ENCODE measurements at places on chromosomes 6 and 20.

DNA sequence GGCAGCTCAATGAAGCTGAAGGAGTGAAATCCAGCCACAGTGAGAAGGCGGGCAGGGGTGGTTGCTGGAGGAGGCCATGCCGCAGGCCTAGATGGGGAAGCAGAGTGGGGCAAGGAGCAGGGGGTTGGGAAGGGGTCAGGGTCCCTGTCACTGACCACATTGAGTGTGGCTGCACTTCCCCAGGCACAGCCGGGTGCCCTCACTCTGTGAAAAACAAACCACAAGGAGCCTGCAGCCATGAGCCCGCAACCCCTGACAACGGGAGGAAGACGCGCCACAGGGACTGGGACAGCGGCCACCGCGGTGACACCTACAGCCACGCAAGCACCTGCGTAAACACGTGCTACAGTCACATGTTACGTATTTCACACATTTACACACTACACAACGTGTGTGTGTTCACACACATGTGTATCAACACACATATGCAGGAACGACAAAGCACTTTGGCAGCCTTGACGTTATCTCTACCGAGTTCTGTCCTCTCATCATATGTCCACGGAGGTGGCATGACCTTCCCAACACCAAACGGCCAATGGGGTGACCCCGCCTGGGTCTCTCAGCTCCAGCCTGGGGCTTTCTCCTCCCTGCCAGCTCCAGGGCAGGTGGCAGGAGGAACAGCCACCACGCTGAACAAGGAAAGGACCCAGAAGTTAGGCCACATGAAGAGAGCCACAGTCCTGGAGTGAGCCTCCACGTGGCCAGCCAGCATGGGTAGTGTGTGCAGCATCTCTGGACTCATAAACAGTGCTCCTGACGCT, 137.6 kb upstream of the RPS6KA2 start:
- DNase-seq, result no peak

GRCh38 chr6:143427109-143427817, 23.2 kb downstream of the ADAT2 start:
- DNase-seq, result peak; percentile 97

DNA sequence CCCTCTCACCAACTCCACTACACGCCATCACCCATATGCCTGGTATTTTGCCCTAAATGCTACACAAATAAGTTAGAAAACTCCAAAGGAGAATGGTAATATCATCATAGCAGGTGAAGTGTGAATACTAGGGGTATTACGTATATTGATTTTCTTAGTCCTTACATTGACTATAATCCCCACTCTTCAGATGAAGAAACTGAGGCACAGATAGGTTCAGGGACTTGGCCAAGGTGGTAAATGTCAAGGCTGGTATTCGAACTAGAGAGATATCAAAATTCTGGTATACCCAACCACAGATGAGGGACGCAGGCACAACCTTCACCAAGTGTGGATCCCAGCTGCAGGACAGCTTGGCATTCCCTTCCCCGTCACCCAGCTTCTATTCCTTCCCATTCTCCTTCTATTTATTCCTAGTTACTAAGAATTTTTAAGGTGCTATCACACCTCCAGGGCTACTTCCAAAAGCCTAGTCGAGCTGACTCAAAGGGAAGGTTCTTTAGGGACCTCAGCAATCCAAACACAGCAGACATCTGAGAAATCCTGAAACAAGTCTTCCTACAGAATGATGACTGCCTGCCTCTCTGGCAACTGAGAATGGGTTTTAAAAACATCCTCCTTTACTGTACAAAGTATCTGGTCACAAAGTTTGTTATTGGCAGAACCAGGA, 32.6 kb downstream of the ATXN1 start:
- no peak for DNase-seq

DNA sequence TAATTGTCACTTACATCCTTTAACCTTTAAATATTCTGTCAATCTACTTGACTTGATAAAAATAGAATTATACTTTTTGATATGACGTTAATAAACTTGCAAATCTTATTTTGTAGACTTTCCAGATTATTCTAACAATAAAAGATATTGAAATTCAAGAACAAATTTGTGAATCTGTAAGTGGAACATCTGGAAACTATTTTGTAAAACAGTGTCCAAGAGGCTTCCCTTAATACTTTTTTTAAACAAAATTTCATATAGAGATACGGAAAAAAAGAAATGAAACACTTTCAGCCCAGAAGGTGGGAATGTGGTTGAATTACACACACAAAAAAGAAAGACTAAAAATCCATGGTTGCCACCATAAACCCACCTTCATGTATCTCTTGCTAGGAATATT, 174.4 kb downstream of the COL19A1 start:
- no peak for DNase-seq

GRCh38 chr6:2745246-2745645, 5.5 kb downstream of the MYLK4 start:
- DNase-seq, result no peak

GRCh38 chr6:16602035-16602434, 159.2 kb downstream of the ATXN1 start:
- DNase-seq, result no peak

GRCh38 chr6:143755301-143755744, 77.6 kb downstream of the PHACTR2 start:
- peak; percentile 49 for DNase-seq

- peak; percentile 40 for DNase-seq
These were observed at the start of gene VIP for GRCh38 chr6:152750694-152751093. TSS of gene VIP (plus strand) at chr6:152750797. CDS start at chr6:152752178, 1,381 bp downstream.

DNA sequence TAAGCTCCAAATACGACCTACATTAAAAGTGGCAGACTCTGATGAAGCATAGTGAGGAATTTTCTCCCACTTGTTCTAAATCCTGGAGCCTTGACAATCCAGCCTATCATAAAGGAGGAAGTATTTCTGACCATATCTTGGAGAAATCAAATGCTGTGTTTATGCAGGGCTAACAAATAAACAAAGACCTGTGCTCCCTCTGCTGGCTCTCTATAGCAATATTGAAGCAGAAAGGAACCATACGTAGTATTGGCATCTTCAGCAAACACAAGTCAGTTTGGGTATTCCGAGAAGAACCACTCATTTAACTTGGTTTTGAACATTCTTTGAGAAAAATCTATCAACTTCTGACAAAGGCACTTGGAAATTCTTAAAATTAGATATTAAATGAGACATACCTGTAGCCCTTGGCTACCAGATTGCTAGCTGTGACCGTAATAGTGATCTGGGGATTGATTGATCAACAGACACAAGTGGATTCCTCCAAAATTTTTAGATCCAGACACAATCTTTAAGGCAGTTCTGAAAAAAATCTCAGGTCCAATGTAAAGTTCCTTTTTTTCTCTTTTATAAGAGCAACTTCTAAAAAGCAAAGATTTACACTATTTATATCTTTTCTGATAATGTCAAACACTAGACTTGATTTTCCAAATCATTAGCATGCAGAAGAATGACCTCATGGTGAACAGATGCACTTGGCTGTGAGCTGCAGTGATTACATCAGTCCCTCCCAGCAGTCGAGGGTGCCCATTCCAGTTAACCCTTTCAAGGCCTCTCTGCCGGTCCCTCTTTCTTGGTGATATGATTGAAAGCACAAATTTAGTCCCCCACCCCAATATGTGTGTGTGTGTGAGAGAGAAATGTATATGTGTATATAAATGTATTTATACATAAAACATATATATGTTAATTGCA, 40.2 kb downstream of the INSM1 start:
- DNase-seq, result peak; percentile 6

DNA sequence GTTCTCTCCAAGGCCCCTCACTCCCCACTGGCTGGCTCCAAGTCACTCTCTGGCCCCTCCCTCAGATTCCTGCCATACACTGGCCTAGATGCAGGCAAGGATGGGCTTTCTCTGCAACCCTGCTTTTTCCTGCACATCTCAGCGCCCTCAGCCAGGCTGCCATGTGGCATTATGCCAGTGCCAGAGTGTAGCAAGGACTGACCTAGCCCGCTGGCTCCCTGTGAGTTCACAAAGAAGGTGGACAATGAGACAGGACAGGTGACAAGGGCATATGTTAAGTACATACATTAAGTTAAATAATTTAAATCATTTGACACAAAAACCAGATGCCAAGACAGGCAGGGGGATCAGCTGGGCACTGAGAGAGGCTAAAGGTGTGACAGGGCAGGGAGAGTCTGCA, 394.6 kb downstream of the ZFAND3 start:
- DNase-seq, result no peak

GRCh38 chr20:37220731-37221130, 40.9 kb downstream of the GHRH start:
- peak; percentile 79 for DNase-seq

- DNase-seq, result peak; percentile 18
These were observed 117.4 kb downstream of the VEGFA start for GRCh38 chr6:43887340-43887858.

DNA sequence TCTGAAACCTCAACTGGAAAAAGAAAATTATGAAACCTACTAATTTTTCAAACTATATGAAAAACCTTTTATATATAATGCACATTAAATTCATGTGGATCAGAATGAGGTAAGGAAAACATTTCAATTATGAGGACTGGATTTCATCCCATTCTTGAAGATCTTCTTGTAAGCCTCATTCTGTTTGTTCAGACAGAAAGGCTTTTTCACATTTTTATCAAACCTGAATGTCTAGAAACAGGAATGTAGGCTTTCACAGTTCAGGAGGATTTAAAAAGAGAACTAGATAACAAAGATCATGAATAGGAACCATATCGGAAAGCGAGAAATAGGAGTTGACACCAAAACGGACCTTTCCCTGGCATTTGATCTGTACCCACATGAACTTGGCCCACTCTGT, 192.5 kb upstream of the KCNK16 start:
- no peak for DNase-seq

- DNase-seq, result no peak
These were observed 119.7 kb upstream of the PCSK2 start for GRCh38 chr20:17107127-17107526.

GRCh38 chr6:106529438-106529837, 99.9 kb downstream of the RTN4IP1 start:
- DNase-seq, result peak; percentile 40

DNA sequence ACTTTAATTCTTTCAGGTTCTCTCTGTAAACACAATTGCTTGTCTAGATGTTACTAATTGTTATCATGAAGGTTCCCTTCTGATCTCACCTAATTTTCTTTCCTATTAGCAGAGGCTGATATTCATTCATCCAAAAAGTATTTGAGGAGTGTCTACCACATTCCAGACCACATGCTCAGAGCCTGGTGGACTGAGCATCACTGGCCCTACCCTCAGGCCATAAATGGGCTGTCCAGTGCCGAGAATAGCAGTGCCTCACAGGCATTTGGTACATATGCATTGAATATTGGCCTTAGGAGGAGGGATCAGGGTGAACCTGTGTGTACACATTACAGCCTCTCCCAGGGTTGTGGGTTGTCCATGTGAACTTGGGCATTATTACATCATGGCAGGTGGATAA, 40.4 kb upstream of the PRELID3B start:
- DNase-seq, result peak; percentile 59

GRCh38 chr20:49171909-49172308, 16.2 kb downstream of the STAU1 start:
- no peak for DNase-seq

GRCh38 chr6:166588691-166589336, 2.3 kb upstream of the RAMACL start:
- peak; percentile 92 for DNase-seq

- no peak for DNase-seq
These were observed 240.8 kb downstream of the PLCB1 start for GRCh38 chr20:8372824-8373380.

GRCh38 chr20:59668926-59669850, 64.8 kb downstream of the PHACTR3 start:
- no peak for DNase-seq

DNA sequence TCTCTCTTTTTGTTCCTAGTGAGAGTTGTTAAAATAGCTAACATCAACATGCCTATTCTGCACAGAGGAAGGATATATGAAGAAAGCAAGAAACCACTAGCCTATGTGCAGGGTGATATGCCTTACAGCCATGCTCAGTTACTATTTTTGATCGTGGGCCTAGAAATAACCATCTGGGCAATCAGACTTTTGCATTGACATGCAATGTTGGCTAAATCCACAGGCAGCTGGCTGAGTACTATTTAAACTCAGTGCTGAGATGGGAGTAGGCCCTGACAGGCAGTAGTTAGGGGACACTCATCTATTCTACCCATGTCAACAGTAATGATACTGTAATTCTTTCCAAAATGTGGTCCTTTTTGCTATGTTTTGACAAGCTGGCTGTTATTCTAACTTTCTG, 89.6 kb downstream of the HDGFL1 start:
- DNase-seq, result no peak

DNA sequence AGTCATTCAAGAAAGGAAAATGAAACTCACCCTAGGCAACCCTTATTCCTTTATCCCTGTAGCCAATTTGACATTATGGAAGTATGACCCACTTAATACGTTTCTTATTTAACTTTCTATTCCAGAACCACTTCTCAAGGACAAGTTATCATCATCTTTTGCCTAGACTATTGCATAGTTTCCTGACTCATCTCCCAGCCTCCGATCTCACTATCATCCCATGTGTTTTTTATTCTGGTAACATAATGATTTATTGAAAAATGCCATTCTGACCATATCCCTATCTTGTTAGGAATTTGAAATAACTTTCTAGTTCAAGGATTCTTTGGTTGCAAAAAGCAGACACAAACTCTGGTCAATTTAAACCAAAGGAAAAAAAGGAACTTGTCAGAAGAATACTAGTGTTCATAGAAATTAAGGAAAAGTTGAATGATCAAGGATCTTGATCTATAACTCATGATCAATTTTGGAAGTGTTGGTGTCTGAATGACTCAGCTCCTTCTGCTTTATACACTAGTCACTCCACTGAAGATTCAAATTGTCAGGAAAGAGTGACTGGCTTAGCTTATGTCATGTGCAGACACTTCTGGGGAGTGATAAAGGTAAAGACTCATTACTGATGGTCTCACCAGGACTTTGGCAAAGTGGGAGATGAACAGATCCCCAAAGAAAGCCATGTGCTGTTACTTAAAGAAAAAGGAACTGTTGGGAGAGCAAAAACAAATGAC, 8.5 kb upstream of the TINAG start:
- DNase-seq, result peak; percentile 83

DNA sequence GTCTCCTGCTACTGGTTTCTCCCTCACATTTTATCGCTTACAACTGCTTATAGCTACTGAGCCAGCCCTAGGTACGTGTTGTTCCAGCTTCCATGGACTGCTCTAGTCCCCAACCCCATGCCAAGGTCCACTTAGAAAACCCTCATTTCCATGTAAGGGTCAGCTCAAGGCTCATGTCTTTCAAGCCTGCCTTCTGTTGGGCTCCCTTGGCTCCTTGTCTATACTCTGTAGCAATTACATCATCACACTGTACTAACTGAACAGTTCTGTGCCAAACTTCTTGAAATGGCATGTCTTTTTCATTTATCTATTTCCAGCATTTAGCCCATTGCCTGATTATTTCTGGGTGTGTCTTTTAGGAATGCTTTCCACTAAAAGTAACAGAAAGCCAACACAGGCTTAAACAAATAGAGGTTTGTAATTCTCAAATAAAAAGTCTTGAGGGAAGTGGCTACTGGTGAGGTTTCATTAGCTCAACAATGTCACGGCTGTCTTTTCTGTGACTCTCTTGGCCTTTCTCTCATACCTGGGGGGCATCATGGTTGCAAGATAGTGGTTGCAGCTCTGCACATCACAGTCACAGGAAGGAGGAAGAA, 317.6 kb downstream of the TPBG start:
- DNase-seq, result no peak

- peak; percentile 34 for DNase-seq
These were observed 297.4 kb downstream of the THBS2 start for GRCh38 chr6:168956141-168956838.

- DNase-seq, result no peak
These were observed 145.2 kb downstream of the SOBP start for GRCh38 chr6:107635057-107635515.

- DNase-seq, result peak; percentile 3
These were observed 1054.3 kb downstream of the EPHA7 start for GRCh38 chr6:92364948-92365541.

Measured in AG10803 (cell line).